ENCODE measurements at places on chromosomes 6 and 20.

DNA sequence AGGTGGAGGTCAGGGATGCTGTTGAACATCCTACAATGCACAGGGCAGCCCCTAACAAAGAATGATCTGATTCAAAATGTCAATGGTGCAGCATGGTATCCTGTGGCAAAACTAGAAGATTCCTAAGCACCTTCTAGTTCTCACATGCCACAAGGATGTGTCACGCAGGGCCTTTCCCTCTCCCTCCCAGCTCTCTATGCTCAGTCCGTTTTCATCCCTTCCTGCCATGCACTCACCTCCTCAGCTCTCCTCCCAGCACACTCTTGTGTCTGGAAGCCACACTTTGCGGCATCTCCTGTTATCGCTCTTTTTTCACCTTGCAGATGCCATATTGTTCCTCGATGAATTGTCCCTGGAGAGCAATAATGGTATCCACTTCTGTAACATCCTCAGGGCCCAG, 263.4 kb downstream of the CDC5L start:
- DNase-seq: peak; percentile 71

DNA sequence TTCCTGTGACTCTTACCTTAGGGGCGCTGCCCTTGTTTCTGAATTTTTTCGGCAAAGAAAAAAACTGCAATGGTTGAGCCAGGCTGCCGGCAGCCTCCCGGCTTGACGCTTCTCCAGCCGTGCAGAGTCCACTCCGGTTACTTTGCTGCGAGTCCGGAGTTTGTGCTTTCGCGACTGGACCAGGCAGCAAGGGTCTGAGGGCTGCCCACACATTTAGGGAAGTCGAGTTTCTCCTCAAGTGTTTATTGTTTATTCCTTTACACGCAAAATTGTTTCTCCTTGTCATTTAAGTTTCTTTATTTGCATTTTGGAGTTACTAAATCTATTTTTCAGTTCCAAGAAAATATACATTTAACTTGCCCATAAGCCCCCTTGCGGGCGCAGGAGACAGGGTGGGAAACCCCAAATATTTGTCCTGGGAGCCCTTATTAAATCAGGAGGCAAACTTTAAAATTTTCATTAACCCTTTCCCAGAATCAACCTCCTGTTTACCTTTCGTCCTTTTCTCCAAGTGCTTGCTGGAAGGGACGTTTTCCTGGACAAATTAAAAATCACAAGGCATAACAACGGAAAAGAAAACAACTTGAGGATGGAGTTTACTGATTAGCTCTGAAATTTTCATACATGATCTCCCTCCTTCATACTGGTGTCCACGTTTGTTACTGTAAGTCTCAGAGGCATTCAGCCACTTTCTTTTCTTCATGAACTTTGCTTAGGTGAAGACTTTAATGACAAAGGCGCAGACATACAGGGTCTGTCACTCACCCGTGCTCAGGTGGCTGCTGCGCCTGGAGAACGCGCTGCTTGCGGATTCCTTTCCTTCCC, 1.7 kb upstream of the PDE10A start:
- no peak for DNase-seq

GRCh38 chr6:66605971-66606370, 898.9 kb upstream of the EYS start:
- DNase-seq: peak; percentile 4

- DNase-seq: no peak
These were observed 122.8 kb downstream of the CLVS2 start for GRCh38 chr6:123118811-123119210.

DNA sequence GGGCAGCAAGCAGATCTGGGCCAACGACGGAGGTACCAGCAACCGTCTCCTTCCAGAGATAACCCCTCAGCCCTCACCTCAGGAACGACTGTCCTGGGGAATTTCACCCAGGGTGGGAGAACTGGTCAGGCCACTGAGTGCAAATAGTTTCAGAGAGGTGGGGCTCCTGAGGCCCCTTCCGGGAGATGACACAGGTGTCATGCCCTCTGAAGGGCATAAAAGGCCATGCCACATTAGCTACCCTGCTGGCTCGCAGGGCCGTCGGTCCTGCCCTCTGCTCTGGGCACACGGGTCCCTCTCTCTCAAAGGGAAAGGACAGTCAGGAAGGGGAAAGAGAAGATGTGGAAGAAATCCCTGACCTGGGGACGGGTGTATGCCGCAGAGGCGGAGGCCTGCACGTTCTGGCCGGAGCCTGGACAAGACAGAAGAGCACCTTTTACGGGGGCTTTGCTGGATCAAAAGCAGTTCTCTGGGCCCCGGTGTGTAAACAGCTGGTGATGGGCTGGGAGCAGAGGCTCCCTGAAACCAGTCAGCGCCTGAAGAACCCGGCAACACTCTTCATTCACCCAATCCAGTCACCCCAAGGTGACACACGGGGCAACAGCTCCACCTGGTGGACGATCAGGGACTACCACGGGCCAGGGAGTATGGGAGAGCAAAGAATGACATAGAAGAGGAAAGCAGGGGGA, 6.4 kb upstream of the TAF8 start:
- peak; percentile 82 for DNase-seq

DNA sequence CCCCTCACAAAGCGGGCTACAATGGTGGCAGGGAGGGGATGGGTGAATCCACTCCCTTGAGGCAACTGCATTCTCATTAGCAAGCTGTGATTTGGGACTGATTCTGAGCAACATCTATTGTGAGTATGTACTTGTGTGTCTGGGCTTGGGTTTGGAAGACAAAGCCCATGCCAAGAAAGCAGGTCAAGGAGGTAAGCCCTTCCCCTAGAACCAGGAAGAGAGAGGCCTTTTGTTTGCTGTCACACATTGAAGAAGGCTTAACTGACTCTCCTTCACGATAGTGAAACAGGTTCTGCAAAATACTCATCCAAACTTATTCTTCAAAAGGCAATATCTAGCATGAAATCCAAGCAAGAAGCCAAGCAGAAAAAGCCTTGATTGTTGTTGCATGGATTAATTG, 403.1 kb upstream of the ID4 start:
- no peak for DNase-seq

GRCh38 chr6:100134703-100135102, 140.7 kb upstream of the MCHR2 start:
- peak; percentile 62 for DNase-seq

DNA sequence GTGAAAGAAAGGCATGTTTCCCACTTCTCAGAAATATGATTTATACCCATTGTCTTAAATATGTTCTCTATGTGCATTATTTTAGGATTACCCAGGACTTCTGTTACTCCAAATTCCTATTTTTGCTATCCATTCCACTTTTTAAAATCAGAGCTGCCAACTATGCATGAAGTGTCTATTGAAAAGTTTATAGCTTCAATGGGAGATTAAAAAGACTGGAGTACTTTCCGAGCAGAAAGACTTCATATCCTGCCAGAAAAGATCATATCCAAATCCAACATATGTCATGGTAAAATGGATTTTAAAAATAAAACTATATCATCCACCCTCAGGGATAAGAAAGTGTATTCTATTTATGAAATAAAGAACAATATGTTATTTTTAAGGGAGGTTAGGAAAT, 212.7 kb downstream of the COL12A1 start:
- no peak for DNase-seq

DNA sequence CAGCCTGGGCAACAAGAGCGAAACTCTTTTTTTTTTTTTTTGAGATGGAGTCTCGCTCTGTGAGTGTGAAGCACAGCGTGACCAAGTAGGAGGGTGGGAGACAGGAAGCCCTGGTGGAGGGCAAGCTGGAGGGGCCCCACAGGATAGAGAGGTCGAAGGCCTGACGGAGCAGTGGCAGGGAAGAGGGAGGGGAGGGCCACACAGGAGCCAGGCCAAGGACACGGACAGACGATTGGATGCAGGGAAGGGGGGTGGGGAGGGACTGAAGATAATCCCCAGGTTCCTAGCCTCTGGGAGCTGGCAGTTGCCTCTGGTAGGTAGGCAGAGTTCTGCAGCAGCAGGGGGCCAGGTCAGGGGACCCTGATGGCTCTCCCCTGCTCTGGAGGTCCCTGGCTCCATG, 10.8 kb upstream of the GUCA1A start:
- no peak for DNase-seq

DNA sequence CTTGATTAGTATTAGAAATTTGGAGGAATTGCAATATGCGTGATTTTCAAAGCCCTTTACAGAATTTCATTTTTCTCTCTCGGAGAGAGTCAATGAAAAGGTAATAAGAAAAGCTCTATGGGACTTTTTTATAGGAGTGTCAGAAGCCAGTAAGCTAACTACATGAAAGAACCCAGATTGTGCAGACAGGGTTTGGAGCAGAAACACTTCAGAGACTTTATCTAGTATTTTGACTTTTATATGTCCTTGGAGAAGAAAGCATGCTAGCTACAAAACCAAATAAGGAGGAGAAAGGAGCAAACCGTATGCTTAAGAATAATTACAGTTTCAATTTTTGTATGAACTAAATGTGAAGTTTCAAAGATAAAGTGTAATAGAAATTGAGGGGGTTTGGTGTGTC, 141.7 kb downstream of the C6orf58 start:
- no peak for DNase-seq
